CD4-positive, CD25-positive, alpha-beta regulatory T cell (primary cell): ENCODE measurements at places on chromosomes 2 and 18. TPM values are rescaled to one million over a fixed set of nuclear protein-coding genes. Genes with fewer than 3 reads are reported as not detected.

The CNGA3 gene
- not detected for total RNA-seq

- H3K27ac ChIP-seq: no peak overlapping the region
- H3K4me3 ChIP-seq: no peak overlapping the region
- peaks cover 53% of the 10 kb centered on the region for H3K4me1 ChIP-seq
- H3K27me3 ChIP-seq: peaks cover under 1% of the 10 kb centered on the region
These were observed 456 bp upstream of the NFATC1 start for GRCh38 chr18:79395308-79395640.

DNA sequence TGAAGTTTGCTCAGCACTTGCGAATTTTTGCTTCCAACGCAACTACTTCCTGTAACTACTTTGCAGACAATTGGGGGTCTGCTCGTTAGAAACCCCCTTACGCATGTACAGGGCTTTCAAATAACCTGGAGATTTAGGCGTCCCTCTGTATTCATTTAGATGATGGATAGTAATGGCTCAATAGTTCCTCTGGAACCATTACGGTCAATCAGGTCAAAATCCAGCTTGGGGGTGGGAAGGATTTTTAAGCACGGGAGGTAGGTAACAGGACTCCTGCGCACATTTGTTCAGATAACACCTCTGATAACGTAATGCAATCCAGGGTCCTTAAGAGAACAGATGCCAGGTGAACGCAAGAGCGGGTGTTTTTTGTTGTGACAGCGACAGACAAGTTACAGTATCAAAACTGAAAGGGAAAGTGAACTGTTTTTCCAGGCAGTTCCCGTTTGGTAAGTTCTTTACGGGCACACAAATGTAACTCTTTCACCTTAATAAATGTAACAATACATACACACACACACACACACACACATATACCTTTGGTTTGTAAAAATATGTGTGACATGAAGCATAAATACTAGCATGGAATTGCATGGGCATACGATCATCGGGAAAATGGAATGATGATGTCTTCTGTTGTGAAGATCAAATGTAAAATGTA is 3.8 kb upstream of the OSR1 start:
- no peaks in the 10 kb centered on the region for H3K36me3 ChIP-seq
- no peak for DNase-seq
- peaks cover 46% of the 10 kb centered on the region for H3K27me3 ChIP-seq

DNA sequence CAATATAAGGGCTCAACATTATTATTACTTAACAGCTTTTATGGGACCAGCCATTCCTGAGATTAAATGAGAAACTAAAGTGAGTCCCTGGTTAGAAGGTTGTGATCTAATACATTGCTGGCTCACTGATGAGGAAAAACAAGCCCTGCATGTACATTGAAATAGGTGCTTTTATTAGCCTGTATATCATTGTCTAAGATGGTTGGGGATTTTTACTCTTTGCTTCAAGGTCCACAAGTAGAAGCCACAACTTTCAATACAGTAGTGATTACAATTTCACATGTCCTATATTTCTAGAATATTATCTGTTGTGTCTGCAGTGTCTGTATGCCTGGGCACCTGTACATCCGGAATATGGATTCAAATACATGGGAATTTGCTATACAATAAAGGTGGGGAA is 104.1 kb upstream of the FZD5 start:
- no peak for DNase-seq
- no peak overlapping the region for H3K27ac ChIP-seq
- H3K36me3 ChIP-seq: no peaks in the 10 kb centered on the region
- no peaks in the 10 kb centered on the region for H3K4me1 ChIP-seq
- no peaks in the 10 kb centered on the region for H3K27me3 ChIP-seq
